ENCODE measurements at places on chromosomes 16 and 17.

- no peak for DNase-seq
Measured at GRCh38 chr16:21684199-21684598, 20.4 kb downstream of the OTOA start.

DNA sequence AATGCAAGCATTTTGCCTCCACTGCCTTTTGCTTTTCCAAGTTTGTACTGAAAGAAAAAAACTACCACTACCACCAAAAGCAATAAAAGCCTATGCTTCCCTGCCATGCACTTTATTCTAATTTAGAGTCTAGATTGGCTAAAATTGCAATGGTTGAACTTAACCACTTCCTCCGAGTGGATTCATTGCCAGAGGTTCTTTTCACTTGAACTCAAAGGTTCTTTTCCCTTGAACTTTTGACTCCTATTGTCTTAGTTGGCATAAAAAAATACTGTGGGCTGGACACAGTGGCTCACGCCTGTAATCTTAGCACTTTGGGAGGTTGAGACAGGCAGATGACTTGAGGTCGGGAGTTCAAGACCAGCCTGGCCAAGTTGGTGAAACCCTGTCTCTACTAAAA lies 319.8 kb upstream of the GOT2 start:
- no peak for DNase-seq

DNA sequence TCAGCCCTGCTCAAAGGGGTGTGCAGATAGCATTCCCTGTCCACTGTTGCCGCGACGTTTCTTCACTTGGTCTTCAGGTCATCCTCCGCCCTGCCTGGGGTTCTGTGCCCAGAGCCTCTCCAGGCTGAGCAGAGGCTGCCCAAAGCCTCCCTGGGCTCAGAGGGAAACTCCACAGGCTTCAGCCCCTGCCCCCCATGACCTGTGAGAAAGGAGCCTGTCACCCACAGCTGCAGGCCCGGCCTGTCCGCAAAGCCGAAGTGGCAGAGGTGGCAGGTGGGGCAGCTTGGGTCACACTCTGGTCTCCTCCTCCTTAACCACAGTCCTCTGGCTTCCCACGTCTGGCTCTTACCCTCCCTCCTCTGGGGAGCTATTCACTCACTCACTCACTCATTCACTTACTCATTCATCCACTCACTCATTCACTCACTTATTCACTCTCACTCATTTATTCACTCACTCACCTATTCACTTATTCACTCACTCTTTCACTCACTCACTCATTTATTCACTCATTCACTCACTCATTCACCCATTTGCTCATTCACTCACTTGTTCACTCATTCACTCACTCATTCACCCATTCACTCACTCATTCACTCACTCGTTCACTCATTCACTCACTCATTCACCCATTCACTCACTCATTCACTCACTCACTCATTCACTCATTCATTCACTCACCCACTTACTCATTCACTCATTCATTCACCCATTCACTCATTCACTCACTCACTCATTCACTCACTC lies 7.1 kb upstream of the CPSF4L start:
- no peak for DNase-seq

GRCh38 chr16:89401205-89401604 lies 89.2 kb downstream of the ANKRD11 start:
- DNase-seq, result no peak

- DNase-seq, result no peak
Measured at GRCh38 chr16:80300456-80300855, 240.3 kb upstream of the DYNLRB2 start.

DNA sequence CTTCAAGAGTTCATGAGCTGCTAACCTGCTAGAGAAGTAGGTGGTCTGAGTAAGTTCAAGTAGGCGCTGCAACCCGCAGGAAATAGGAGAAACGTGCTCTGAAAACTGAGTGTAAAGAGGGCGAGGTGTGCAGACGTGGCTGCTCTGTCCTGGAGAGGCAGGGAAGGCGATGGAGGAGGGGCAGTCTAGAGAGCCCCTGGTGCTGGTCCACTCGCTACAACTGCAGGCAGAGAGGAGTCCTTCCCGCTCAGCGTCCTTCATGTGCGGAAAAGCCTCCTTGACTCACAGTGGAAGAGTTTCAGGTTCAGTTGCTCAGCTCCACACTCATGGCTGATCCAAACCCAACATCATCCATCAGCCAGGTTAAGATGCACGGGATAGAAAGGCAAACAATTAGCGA lies 12.1 kb downstream of the ABCA3 start:
- no peak for DNase-seq

GRCh38 chr17:78736526-78737079 lies 45.5 kb downstream of the CYTH1 start:
- no peak for DNase-seq

- DNase-seq, result no peak
Measured at GRCh38 chr16:59192551-59193199, 458.6 kb upstream of the GOT2 start.

DNA sequence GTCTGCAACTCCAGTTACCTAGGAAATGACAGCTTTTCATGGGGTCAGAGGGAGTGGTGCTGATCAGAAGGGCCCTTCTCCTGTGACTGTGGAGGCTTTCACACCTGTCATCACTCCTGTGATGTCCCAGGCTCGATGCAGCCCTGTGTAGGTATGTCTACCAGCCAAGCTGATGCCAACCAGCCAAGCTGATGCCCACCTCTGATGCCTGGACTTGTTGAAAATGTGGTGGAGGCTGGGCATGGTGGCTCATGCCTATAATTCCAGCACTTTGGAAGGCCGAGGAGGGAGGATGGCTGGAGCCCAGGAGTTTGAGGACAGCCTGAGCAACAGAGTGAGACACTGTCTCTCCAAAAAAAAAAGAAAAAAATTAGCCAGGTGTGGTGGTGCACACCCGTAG lies 33.7 kb upstream of the RGS9 start:
- no peak for DNase-seq

GRCh38 chr17:76446449-76447231 lies 6.3 kb downstream of the UBE2O start:
- DNase-seq, result no peak

DNA sequence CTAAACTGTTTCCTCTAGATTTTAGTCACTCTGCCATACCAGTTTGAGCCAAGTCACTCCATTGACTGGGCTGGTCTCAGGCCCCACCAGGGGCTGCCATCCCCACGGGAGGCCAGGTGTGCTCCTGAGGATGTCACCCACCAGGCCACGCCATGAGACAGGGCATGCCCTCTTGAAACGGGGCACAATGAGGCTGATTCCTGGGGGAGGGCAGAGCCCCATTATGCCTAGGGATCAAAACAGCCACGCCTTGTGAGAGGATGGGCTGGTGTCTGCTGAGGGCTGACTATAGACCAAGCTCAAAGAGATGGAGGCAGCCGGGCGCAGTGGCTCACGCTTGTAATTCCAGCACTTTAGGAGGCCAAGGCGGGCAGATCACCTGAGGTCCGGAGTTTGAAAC lies 21.5 kb downstream of the GINS2 start:
- DNase-seq, result no peak

DNA sequence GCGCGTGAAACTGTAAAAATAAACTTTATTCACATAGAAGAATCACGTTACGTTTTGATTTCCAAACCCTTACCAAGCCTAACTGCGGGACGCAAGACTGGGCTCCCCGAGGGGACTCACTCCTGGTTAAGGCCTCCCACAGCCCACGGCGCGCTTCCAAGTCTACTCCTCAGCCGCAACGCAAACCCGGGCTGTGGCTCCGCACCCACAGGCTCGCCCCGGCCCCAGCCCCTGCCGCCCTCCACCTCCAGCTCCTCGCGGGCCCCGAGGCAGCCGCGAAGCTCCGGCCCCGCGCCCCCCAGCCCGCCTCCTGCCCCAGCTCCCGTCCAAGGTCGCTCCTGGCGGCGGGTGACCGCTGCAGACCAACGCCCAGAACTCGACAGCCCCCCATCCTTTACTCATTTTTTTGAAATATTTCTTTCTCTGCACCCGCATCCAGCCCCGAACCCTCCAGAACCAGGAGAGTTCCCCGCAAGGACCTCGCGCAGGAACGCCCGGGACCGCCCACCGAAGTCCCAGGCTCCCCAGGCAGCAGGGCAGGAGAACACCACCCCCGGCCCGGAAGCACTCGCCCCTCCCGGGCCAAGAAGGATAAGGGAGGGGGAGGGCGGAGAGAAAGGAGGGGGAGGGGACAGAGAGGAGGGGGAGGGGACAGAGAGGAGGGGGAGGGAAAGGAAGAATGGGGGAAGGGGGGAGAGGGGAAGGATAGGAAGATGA lies 912 bp downstream of the USP22 start:
- DNase-seq, result no peak

GRCh38 chr17:80760511-80760911 lies 215.9 kb downstream of the RPTOR start:
- peak; percentile 96 for DNase-seq

- DNase-seq, result no peak
Measured at GRCh38 chr16:73023752-73024570, 24.0 kb downstream of the ZFHX3 start.

- no peak for DNase-seq
Measured at GRCh38 chr16:10618710-10619209, 38.4 kb upstream of the EMP2 start.

DNA sequence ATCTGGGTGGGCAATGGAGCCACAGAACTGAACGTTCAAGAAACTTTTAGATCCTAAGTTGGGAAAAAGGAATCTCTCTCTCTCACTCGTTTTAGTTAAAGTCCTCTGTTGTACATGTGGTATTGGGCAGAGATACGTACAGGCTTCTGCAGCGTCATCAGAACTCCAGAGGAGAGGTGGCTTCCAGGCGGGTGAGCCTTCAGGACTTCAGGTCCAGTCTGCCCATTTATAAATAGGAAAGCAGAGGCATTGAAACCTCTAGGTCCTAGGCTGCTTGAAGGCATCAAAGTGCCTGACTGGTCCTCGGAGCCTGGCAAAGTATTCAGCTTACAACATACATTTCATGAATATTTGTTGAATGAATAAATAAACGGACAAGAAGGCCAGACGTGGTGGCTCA lies 8.1 kb upstream of the TNFRSF13B start:
- DNase-seq, result no peak

- DNase-seq, result peak; percentile 25
Measured at GRCh38 chr17:38587947-38588787, 17.6 kb downstream of the SRCIN1 start.

- no peak for DNase-seq
Measured at GRCh38 chr16:23861874-23862273, 26.1 kb downstream of the PRKCB start.

- DNase-seq, result no peak
Measured at GRCh38 chr17:68207651-68208253, 40.1 kb upstream of the AMZ2 start.

- no peak for DNase-seq
Measured at GRCh38 chr17:76253841-76254240, 11.3 kb upstream of the UBALD2 start.

DNA sequence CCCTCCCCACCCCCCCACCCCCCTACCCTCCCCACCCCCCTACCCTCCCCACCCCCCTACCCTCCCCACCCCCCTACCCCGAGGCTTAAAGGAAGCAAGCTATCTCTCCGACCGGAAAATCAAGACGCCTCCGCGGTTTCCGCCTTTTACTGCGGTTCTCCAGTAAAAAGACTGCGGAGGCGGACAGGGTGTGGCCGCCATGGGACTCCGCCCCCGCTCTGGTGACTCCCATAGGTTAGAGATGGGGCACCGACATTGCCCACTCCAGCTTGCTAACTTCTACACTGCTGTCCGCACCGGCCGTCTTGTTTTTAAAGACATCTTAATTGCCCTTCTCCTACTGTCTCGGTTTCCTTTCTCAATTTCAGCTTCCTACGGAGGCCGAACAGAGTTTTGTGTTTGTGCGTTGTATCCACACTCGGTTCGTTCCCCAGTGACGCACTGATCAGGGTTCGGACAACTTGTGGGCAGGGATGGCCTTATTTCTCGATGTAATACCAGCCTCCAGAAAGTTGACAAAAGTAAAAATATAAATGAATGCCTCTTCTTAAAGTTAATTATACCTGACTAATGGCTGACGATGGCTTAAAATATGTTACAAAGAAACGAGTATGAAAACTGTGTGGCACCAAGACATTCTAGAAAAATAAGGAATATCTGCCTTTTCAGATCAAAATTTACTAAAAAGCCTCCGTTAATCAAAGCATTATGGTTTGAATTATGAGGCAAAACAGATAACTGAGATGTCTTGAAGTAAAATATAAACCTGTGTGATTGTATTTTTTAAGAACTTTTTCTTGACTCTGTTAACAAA lies 1.1 kb upstream of the ZNF200 start:
- no peak for DNase-seq

DNA sequence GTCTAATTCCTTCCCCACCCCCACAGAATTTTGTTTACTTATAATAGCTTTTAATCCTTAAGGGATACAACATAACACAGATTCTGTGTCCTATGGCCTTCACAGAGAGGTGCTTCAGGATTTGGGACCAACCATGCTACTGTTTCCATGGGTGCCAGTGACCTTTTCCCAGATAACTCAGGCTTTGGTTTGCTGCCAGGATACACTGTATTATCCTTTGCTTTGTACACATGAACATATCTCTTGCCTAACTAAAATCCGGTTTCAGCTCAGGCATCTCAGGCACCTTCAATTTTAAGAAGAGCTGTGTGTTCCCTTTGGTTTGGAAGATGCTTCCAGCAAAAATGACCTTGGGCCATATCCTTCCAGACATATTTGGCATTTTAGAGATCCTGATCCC lies 428.4 kb upstream of the CDH5 start:
- DNase-seq, result no peak

DNA sequence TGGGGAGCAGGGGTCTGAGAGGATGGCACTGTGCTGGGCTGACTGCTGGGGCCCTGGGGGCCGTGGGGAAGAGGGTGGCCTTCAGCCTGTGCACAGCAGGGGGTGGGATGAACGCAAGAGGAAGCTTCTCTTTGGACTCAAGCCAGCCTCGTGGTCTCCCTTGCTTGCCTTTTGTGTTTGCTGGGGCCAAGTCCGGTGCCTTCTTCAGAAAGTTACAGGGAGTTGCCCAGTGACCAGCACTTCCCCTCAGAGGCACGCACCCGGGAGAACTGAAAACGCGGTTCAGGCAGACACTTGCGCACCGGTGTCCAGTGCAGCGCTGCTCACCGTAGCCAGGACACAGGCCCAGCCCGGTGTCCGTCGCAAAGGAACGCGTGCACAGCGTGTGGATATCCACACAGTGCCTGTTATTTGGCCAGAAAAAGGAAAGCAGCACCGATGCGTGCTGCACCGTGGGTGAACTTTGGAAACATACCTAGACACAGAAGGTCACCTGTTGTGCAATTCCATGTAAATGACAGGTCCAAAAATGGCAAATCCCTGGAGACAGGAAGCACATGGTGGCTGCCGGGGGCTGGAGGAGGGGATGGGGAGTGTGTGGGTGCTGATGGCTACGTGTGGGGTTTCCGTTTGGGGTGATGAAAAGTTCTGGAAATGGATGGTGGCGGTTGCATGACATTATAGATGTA lies 29.4 kb upstream of the NUDT16L1 start:
- DNase-seq, result no peak

- DNase-seq, result no peak
Measured at GRCh38 chr16:50151756-50152155, 1.4 kb upstream of the TENT4B start.

DNA sequence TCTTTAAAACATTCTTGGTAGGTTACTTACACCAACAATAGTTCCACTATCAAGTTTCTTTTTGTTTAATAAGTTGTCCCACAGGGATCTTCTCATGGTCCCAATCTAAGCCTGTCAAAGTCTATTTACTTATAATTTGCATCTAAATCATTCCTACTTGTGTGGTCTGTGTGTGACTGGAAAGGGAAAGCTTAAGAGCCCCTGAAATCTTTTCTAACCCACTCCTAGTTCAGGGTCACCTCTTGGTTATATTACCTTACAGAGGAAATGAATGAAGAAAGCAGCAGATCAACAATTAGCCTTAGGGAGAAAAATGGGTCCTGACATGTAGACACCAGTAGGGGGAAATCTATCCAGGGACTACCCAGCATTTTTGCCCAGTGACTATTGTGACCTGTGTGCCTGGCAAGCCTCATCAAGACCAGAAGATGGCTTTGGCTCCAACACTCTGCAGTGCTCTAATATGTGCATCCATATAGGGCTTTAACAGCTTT lies 110.4 kb upstream of the HAS3 start:
- no peak for DNase-seq
